Amygdala (tissue), 56 donors: ENCODE measurements at places on chromosomes 12 and 14.

- DNase-seq, result no peak
Measured at GRCh38 chr14:59632381-59632780, 55.8 kb upstream of the CCDC175 start.

GRCh38 chr14:77342726-77343397 lies 22.0 kb downstream of the GSTZ1 start:
- no peak for DNase-seq

DNA sequence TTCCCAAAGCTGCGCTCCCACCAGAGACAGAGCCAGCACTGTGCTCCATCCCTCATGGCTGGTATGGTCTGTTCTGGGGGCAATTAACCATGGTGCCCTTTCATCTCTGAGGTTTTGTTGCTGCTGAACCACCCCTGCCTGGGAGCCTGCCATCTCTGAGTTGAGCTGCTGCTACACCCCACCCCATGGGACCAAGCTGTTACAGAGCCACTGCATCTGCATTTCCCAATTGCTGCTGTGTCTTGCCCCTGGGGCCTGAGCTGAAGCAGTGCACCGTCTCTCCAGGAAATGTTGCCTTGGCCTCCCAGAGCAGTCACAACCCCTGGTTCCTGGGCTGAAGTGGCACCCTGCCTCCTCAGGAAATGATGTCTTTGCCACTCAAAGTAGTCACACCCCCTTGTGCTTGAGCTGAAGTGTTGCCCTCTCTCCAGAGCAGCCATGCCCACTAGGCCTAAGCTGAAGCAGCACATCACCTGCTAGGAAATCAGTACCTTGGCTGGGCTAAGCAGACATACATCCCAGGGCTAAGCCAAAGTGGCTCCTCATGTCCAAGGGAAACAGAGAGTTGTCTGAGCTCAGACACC lies 140.3 kb downstream of the RERGL start:
- no peak for DNase-seq

DNA sequence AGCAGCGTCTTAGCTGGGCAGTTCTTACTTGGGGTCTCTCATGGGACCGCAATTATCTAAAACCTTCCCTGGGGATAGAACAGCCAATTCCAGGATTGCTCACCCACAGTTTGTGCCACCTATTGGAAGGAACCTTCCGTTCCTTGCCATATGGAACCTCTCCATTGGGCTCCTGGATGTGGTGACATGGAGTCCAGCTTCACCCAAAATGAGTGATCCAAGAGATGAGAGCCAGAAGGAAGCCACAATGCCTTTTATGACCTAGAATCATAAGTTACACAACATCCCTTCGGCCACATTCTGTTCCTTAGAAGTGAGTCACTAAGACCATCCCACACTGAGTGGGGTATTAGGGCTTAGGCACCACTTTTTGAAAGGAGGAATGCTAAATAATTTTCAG lies 164.4 kb downstream of the FBXL14 start:
- DNase-seq, result no peak

DNA sequence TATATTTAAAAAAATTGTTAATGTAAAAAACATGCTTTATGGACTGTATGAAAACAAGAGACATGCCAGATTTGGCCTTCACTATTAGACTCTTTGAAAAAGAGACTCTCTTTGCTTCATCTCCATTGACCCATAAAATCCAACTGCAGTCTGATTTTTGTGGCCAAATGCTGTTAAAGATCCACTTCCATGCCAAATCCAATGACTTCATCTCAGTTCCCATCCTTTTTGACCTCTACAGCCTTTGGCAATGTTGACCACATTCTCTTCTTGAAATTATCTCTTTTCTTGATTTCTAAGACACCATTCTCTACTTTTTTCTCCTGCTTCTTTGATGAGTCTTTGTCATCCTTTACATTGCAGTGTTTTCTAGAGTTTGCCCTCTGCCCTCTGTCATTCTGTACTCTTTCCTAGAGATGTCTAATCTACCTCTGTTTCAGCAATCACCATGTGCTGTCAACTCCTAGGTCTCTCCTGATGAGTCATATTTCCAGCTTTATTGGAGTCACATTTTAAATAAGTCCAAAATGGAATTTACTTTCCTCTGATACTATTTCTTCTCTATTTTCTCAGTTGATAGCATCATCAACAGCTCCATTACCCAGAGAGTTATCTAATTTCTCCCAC lies 2.4 kb downstream of the TMPRSS12 start:
- no peak for DNase-seq

GRCh38 chr12:123705935-123706334 lies 6.2 kb upstream of the ATP6V0A2 start:
- DNase-seq, result no peak

GRCh38 chr12:105030820-105031807 lies 45.0 kb downstream of the NOPCHAP1 start:
- no peak for DNase-seq
